ENCODE measurements at places on chromosomes 3 and 15.

DNA sequence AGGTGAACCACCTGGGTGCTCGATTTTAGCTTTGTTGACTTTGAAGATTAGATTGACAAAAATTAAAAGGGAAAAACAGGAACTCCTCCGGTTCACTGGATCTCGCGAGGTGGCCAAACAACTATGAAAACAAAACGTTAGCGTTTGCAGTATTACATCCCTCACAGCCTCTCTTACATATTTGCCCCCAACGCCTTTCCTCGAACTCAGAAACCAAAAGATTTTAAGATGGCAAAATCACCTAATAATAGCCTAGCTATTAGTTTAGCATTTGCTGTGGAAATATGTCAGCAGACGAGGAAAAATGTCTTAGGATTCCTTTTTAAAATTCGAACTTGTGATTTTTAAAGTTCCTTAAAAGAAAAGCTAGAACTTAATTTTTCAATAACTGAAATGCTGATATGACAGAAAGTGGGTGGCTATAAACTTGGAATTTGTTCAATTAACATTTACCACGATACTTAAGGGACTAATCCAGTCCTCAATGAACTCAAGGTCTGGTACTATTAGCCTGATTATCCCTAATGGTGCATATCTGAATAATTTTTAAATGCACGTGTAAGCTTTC is 491 bp upstream of the SENP7 start:
- H3K27ac ChIP-seq: peak overlapping the region; percentile 87
- DNase-seq: no peak
- no peaks in the 10 kb centered on the region for H3K36me3 ChIP-seq
- H3K4me3 ChIP-seq: peak overlapping the region; percentile 76

GRCh38 chr15:49286649-49287404 is 116.8 kb downstream of the GALK2 start:
- H3K4me1 ChIP-seq: no peaks in the 10 kb centered on the region
- no peak for DNase-seq
- H3K36me3 ChIP-seq: peaks cover 85% of the 10 kb centered on the region
- H3K4me3 ChIP-seq: no peak overlapping the region
- H3K27ac ChIP-seq: no peak overlapping the region
- H3K27me3 ChIP-seq: no peaks in the 10 kb centered on the region

- H3K4me1 ChIP-seq: peaks cover 5% of the 10 kb centered on the region
- H3K27me3 ChIP-seq: peaks cover 34% of the 10 kb centered on the region
- H3K27ac ChIP-seq: no peak overlapping the region
- DNase-seq: no peak
- no peak overlapping the region for H3K4me3 ChIP-seq
Observed at GRCh38 chr3:194687638-194688199, 2.0 kb downstream of the FAM43A start.

DNA sequence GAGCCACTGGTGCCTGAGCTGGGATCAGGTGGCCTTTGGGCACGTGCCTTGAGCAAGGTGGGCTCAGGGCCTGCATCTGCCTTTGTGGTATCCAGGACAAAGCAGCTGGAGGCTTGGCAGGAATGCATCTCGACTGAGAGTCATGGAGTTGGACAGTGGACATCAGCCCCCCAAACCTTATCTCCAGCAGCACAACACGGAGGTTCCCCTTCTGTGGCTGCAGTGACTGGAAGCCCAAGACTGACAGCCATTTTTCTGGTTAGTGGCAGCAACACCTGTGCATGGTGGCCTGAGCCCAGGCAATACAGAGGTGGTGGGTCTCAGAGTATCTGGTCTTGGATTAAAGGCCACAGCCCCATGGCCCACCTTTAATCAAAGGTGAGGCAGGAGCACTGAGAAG is 27.8 kb upstream of the TSEN2 start:
- peaks cover 19% of the 10 kb centered on the region for H3K27me3 ChIP-seq
- no peaks in the 10 kb centered on the region for H3K36me3 ChIP-seq
- DNase-seq: no peak
- no peak overlapping the region for H3K27ac ChIP-seq
- no peaks in the 10 kb centered on the region for H3K4me1 ChIP-seq

DNA sequence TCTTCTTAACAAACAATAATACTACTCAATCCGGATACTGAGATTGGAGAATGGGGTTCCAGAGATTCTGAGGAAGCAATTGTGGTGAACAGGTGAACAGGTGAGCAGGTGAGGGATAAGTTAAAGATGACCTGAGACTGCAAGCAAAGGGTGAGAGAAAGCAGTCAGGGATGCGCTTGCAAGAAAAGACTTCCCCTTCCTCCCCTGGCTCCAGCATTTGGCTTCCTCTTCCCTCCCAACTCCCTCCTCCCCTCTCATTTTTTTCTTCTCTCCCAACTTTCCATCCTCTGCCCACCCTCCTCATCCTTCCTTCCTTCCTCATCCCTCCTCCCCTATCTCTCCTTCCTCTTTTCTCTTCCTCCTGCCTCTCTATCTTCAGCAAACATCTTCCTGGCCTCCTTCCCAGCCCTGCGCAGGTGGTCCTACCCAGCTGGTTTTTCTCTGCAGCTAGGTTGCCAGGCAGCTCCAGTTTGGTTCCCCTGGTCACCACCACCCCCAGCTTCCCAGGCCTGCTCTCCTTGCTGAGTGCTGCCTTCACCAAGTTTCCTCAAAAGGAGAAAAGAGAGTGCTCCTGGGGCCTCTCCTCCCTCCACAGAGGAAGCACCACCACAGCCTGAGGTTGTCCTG is 10.4 kb upstream of the VIPR1 start:
- peaks cover 4% of the 10 kb centered on the region for H3K27me3 ChIP-seq
- H3K4me1 ChIP-seq: no peaks in the 10 kb centered on the region
- no peak overlapping the region for H3K27ac ChIP-seq
- DNase-seq: no peak

DNA sequence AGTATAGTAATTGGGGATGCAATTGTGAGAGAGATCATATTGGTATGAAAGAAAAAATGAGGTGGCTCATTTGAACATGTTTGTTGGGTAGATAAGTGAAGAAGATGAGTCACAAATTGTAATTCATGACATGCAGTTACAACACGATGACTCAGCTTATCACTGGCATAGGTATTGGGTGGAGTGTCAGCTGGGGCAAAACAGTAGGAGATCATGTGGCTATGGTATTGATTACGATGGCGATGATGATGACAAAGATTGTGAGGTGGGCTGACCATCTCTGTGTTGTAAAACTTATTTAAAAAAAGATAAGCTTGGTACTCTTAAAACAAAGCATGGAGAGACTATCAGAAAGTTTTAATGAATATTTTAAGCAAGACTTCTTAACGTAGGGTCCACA is 11.6 kb upstream of the DPH6 start:
- H3K4me1 ChIP-seq: peaks cover 36% of the 10 kb centered on the region
- no peaks in the 10 kb centered on the region for H3K36me3 ChIP-seq
- no peaks in the 10 kb centered on the region for H3K27me3 ChIP-seq
- peak overlapping the region; percentile 89 for H3K27ac ChIP-seq

GRCh38 chr3:58645726-58646125 is 20.8 kb downstream of the FAM3D start:
- H3K36me3 ChIP-seq: no peaks in the 10 kb centered on the region
- H3K27ac ChIP-seq: no peak overlapping the region
- no peaks in the 10 kb centered on the region for H3K4me1 ChIP-seq
- DNase-seq: no peak

DNA sequence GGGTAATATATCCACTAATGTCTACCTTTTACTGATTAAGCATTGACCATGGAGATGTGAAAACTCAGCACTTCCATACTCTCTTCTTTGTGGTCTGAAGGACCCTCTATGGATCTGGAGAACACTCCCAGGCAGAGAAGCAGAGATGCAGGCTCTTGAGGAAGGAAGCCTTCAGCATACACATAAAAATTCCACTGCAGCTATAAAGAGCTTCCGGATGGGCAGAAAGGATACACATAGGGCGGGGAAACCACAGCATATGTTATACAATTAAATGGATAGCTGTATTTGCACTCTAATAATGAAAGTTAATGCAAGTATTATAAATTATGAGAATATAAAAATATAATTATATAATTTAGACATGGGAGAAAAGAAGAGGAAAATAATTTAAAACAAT is 1258.2 kb upstream of the ALCAM start:
- H3K27me3 ChIP-seq: no peaks in the 10 kb centered on the region
- no peak overlapping the region for H3K4me3 ChIP-seq
- no peaks in the 10 kb centered on the region for H3K36me3 ChIP-seq

GRCh38 chr3:110332629-110333028 is 739.0 kb upstream of the NECTIN3 start:
- no peak overlapping the region for H3K27ac ChIP-seq
- H3K27me3 ChIP-seq: no peaks in the 10 kb centered on the region
- H3K4me3 ChIP-seq: no peak overlapping the region
- no peaks in the 10 kb centered on the region for H3K4me1 ChIP-seq
- DNase-seq: no peak

DNA sequence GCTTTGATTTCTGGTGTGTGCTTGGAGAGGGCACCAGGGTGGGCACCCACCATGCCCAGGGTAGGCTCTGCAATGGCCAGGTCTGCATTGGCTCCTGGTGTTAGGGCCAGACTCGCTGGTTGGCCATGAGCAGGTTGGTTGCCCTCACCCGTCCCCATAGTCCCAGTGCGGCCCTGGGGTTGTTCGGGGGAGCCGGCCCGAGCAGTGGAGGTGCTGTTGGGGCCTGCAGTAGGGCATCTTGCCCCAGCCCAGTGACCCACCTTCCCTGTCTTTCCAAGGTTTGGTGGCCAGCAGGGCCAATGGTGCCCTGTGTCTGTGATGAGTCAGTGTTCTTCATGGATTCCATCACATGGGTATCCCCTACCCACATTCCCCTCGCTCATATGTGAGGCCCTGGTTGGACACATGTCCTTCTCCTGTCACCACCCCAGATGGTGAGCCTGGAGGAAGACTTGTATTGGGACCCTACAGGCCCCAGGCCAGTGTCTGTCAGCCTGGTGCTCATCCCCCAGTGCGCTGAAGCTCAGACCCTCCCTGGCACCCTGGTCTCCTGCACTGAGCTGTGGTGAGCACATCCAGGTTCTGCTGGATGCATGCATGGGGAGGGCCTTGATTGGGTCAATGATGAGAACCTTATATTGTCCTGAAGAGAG is 190.1 kb downstream of the UBE3A start:
- DNase-seq: no peak
- H3K36me3 ChIP-seq: no peaks in the 10 kb centered on the region
- H3K27me3 ChIP-seq: no peaks in the 10 kb centered on the region
- H3K4me3 ChIP-seq: no peak overlapping the region
- no peaks in the 10 kb centered on the region for H3K4me1 ChIP-seq
- H3K27ac ChIP-seq: no peak overlapping the region

GRCh38 chr3:158709666-158710083 is 22.6 kb downstream of the RARRES1 start:
- H3K27ac ChIP-seq: peak overlapping the region; percentile 36
- peaks cover 60% of the 10 kb centered on the region for H3K36me3 ChIP-seq
- no peak overlapping the region for H3K4me3 ChIP-seq
- peak; percentile 62 for DNase-seq
- peaks cover 3% of the 10 kb centered on the region for H3K4me1 ChIP-seq

GRCh38 chr3:196624907-196625306 is 14.6 kb upstream of the NRROS start:
- H3K27me3 ChIP-seq: no peaks in the 10 kb centered on the region
- H3K4me3 ChIP-seq: no peak overlapping the region
- H3K4me1 ChIP-seq: peaks cover 9% of the 10 kb centered on the region
- no peak overlapping the region for H3K27ac ChIP-seq

- no peak for DNase-seq
- H3K36me3 ChIP-seq: peaks cover 4% of the 10 kb centered on the region
- H3K27me3 ChIP-seq: no peaks in the 10 kb centered on the region
Observed at GRCh38 chr15:66784174-66784573, 82.1 kb downstream of the SMAD6 start.

GRCh38 chr15:69610277-69610676 is 157.7 kb downstream of the RPLP1 start:
- no peaks in the 10 kb centered on the region for H3K36me3 ChIP-seq
- no peak for DNase-seq
- H3K27ac ChIP-seq: no peak overlapping the region
- H3K27me3 ChIP-seq: peaks cover 2% of the 10 kb centered on the region

- H3K27me3 ChIP-seq: peaks cover 3% of the 10 kb centered on the region
- no peak overlapping the region for H3K27ac ChIP-seq
- no peak for DNase-seq
- H3K36me3 ChIP-seq: no peaks in the 10 kb centered on the region
- no peaks in the 10 kb centered on the region for H3K4me1 ChIP-seq
- no peak overlapping the region for H3K4me3 ChIP-seq
Observed at GRCh38 chr15:33068007-33068481, 126.5 kb downstream of the FMN1 start.

GRCh38 chr3:186225603-186226002 is 116.7 kb upstream of the ETV5 start:
- no peak overlapping the region for H3K27ac ChIP-seq
- no peak for DNase-seq
- H3K36me3 ChIP-seq: no peaks in the 10 kb centered on the region

DNA sequence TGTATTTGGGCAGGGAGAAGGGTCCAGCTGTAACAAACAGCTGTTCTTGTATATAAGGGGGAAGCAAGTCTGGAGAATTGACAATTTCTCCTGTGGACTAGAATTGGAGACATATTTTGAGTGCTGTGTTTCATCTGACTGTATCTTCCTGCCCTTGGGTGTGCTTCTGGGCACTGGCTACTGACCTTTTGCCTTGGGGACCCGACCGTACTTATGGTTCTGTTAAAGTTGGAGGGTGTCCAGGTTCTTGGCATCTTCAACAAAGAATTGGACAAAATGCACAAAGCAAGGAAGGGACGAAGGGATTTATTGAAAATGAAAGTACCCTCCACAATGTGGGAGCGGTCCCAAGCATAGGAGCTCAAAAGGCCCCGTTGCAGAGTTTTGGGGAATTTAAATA is 31.0 kb downstream of the MAP2K1 start:
- no peak for DNase-seq
- no peak overlapping the region for H3K27ac ChIP-seq
- no peaks in the 10 kb centered on the region for H3K4me1 ChIP-seq
- H3K27me3 ChIP-seq: no peaks in the 10 kb centered on the region

DNA sequence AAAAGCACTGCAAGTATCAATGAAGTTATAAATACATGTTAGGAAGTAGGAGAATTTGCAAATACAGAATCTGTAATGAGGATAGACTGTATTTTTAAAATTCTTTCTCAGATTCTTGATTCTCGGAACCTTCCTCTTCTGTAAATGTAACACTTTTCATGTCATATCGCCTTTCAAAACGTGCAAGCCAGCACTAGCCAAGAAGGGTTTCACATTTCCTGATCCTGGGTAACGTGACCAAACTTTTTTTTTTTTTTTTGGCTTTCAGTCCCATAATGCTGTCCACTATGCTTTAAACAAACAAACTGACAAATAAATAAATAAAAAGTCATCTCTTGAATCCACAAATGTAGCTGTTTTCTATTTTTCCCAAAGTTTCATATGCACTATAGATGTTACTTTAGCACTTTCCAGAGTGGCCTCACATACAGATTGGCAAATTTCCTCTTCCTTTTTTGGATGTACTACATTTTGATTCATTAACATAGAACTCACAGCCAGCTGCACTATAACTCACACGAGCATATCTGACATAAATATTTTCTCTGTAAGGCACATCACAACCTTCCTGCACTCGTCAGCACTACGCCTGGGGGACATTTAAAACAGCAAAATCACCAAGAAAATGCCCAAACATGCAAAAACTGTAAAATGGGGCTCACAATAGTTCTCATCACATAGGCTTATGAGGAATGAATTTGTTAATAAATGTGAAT is 208.1 kb downstream of the OSBPL10 start:
- no peak overlapping the region for H3K4me3 ChIP-seq
- H3K4me1 ChIP-seq: no peaks in the 10 kb centered on the region
- H3K27me3 ChIP-seq: no peaks in the 10 kb centered on the region

- no peaks in the 10 kb centered on the region for H3K27me3 ChIP-seq
- no peak overlapping the region for H3K27ac ChIP-seq
- no peaks in the 10 kb centered on the region for H3K4me1 ChIP-seq
- H3K4me3 ChIP-seq: no peak overlapping the region
Observed at GRCh38 chr15:34721802-34722438, 32.9 kb downstream of the GJD2 start.

- H3K27ac ChIP-seq: no peak overlapping the region
- H3K36me3 ChIP-seq: no peaks in the 10 kb centered on the region
- no peak for DNase-seq
- no peak overlapping the region for H3K4me3 ChIP-seq
- H3K4me1 ChIP-seq: no peaks in the 10 kb centered on the region
Observed at GRCh38 chr15:39592500-39592899, 11.6 kb downstream of the THBS1 start.

All from K562 (cell line).